ENCODE measurements at places on chromosomes 4 and X.

- no peak for DNase-seq
These were observed 64.1 kb downstream of the CC2D2A start for GRCh38 chr4:15533817-15534216.

DNA sequence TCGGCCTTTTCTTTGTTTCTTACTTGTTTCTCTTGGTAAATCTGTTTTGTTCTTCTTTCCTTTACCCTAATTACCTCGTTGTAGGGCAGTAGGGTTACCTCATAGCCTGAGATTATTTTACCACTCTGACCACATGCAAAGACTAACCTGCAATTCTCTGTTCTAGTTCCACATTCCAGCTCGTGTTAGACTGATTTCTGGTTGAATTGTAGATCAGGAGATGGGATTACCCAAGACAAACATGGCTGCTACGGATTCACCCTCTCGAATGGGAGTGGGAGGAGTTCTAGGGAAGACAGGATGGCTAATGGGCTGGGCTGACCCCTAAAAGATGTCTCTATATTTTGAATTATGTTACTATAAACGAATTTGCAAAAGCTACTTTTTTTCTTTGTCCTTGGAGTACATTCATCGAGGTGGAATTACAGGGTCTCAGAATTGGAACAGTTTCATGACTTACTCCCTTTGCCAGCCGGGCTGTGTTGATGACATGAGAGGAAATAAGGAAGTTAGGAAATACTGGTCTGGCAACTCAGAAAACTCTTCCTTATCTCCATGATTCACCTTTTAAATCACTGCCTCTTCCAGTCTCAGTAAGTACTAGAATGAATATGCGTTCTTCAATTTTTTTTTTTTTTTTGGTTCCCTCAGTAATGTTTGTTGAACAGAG lies 36.7 kb upstream of the FBXW7 start:
- DNase-seq: no peak

DNA sequence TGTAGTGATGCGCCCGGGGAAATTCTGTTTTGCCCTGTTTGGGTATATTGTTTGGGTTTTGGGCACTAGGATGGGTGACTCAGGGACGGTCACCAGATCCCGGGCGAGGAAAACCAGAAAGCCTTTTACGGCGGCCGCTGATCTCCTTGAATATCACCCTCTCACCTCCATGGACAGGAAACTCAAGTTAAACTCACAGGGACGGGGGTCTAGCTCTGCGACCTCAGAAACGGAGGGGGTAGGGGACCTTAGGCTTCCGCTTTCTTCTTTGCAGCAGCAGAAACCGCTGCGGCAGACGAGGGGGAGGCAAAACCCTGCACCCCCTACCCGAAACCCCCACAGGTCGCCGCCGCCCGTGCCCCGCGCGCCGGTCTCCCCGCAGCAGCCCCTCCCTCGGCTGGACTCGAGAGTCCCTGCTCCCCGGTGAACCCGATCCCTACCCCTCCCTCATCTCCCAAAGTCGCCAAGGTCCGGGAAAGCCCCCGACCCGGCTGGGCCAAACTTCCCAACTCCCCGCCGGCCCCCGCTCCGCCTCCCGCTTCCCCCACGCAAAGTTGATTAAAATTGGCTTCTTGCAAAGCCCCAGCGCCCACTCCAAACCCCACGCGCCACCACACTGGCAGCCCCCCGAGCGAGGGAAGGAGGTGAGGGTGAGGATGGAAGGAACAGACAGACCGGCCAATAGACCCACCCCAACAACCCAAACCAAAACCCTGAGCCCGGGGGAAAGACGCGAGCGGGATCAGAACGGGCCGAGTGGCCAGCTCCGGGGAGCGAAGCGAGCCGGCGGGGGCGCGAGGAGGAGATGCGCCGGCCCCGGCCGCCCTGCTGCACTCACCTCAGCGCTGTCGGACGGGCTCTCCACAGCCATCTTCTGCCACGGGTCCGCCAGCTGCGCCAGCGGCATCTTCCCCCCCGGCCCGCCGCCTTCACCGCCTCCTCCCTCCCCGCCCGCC lies 705 bp downstream of the RPS6KA3 start:
- DNase-seq: peak; percentile 11

DNA sequence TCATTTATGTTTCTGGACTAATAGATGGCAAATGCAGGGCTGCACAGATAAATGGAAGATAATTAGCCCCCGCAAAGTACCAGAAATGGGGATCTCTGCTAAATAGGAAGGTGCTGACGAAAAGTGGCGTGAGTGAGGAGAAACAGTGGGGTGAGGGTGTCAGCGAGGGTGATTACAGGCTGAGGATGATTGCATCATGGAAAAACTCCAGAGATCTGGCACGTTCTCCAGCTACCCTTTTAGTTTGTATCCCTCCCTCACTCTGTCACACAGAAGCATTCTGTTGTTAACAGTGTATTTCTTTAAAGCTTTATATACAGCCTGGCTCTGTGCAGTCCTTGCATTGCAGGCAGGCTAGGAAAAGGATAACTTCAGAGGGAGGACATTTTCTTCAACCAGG lies 309.6 kb upstream of the DDX53 start:
- no peak for DNase-seq

DNA sequence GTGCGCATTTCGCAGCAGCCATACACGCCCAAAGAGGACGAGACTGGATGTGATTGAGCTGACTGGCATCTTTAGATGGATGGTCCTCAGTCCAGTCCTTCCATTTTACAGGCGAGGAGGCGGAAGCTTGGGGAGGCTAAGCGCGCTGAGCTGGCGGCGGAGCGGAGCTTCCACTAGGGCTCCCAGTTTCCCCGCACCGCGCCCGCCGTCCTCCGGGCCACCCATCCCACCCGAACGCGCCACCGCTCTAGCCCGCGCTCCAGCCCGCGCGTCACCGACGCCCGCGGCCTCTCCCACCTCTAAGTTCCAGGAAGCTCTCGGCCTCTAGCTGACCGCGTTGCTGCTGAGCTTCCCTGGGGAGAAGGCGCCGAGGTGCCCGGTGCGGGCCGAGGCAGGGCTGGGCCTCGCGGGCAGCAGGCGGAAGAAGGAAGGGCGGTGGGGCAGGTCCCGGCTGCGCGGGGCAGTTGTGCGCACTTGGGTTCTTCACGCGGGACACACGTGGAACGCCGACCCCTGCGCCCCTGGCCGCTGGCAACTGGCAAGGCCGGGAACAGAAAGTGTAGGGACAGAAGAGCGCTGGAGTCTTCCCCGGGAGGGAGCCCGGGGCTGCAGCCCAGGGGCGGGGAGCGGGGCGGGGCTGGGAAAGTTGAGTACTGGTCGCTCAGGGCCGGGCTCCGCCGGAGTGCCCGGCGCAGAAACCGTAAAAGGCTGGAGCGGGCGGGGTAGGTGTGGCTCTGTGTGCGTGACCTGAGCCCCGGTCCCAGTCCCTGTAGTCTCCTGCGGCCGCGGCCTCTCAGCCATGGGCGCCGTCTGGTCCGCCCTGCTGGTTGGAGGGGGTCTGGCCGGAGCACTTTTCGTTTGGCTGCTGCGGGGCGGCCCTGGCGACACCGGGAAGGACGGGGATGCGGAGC lies at the start of gene STBD1:
Gene STBD1 (plus strand): TSS at position 763 of the 911 bp plus-strand sequence. CDS start 37 bp downstream, at position 800.
- DNase-seq: peak; percentile 10

- DNase-seq: no peak
These were observed 40.5 kb downstream of the CLDN34 start for GRCh38 chrX:10007621-10008020.

GRCh38 chr4:154998284-154998683 lies 210.2 kb upstream of the NPY2R start:
- no peak for DNase-seq

DNA sequence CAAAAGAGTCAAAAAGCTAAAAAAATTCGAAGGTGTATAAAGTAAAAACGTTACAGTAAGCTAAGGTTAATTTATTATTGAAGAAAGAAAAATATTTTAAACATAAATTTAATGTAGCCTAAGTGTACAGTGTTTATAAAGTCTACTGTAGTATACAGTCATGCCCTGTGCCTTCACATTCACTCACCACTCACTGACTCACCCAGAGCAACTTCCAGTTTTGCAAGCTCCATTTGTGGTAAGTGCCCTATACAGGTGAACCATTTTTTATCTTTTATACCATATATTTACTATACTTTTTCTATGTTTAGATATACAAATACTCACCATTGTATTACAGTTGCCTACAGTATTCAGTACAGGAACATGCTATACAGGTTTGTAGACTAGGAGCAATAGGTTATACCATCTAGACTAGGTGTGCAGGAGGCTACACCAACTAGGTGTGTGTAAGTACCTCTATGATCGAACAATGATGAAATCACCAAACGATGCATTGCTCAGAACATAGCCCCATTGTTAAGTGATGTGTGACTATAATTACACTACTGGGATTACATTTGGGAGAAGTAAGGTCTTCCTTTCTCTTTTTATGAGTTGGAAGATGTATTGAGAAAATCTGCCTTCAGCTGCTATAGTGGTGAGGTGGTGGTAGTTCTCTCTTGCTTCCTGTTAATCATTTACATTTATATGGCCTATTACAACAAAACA lies 27.2 kb downstream of the TMSB4X start:
- no peak for DNase-seq
